ENCODE measurements at places on chromosomes 6 and 20.

DNA sequence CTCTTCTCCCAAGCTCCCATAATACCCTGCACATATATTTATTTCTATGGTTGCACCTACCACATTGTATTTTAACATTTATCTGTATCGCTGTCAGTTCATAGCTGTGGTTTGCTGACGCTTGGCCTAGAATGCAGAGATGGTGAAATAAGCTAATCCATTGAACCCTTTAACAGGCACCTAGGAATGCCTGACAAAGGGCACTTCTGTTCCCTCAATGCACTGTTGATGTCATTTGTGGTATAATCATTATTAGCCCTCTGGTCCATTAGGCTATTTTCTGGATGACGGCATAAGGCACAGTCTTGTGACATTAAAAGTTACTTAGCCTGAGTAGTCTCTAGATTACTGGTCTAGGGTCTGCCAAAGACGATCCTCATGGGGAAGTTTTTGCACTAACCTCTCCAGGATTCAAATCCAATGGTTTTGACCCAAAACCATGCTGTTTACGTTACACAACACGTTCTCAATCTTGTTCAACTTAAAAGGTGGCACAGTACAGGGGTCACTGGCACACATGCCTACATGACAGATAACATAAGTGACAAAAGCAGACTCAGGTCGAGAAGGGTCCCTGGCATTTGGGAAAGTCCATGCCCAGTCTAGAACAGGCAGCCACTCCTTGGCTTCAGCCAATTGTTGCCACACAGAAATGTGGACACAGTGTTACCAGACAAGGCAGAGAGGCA lies 2.1 kb upstream of the YWHAB start:
- no peak for DNase-seq

- no peak for DNase-seq
Measured at GRCh38 chr6:53627391-53628218, 38.0 kb downstream of the KLHL31 start.

DNA sequence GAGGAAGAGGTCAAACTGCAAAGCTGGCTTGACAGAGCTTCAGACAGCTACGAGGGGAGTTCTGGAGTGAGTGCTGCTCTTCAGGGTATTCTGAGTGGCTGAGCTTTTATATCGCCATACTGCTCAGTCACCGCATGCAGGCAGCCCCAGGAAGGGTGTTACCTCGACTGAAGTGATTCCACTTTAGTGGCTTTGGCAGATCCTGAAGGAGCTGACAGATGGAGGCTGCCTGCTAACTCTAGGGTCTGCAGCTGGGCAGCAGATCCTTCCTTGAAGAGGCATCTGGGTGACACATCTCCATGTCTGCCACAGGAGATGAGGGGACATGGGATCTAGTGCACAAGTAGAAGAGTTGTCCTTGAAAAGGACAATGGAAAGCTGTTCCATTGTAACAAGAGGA lies 3.7 kb upstream of the DEK start:
- DNase-seq, result no peak

GRCh38 chr20:32743237-32744112 lies at the start of gene COMMD7:
TSS of gene COMMD7 (minus strand) at chr20:32743467. CDS start at chr20:32743391, 76 bp downstream.
- DNase-seq, result peak; percentile 42

GRCh38 chr6:42227173-42227850 lies 9.7 kb upstream of the MRPS10 start:
- DNase-seq, result no peak

Measured in T-helper 17 cell (primary cell).